ENCODE measurements at places on chromosomes 16 and 17.

DNA sequence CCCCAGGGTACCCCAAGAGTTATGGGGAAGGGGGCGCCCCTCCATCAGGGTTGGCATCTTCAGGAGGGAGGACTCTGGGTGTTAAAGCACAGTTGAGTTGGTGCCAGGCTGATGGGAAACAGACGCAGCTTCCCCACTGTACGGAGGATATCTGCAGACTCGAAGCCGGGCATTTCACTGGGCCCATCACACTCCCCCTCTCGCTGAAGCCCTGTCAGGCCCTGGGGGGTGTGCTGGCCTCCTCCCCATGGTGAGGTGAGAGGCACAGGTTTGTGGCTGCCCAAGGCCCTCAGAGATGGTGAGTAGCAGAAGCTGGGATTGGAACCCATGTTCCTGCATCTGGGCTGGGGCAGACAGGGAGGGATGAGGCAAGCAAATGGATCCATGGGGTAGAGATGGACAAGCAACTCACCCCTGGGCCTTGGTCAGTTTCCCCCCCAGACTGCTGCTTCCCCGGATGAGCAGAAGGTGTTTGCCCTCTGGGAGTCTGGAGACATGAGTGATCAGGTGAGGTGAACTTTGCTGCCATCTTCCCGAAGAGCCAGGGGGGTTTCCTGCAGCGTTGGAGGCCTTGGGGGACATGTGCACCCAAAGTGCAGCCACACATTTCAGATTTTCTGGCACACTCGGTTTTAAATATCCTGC is 31.0 kb downstream of the POLR3E start:
- DNase-seq: no peak

- no peak for DNase-seq
These were observed 7.5 kb upstream of the SMTNL2 start for GRCh38 chr17:4576729-4577322.

DNA sequence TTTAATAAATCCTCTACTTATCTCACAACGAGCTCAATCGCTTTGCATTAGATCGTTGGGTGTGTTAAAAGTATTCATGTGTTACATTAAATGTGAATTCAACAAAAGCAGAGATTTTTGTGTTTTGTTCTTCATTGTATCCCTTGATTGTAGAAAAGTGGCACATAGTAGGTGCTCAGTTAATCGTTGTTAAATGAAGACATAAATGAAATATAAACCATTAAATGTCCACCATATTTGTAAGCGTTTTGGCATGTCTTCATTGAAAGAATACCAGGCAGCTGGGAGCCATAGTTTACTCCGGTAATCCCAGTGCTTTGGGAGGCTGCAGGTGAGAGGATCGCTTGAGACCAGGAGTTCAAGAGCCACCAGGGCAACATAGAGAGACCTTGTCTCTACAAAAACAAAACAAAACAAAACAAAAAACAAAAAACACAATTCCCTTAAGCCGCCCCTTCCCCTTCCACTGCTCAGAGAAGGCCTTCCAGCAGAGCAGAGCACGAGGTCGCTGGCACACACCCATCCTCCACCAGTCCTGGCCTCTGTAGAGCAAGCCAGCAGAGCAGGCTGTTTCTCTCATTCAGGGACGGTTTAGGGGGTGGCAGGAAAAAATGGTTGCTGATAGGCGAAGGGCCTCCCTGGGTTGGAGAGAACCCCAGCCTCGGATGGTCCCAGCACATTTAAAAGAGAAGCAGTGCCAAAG is 673 bp upstream of the CHD9 start:
- DNase-seq: peak; percentile 11

- DNase-seq: no peak
These were observed 16.7 kb downstream of the DNAJC7 start for GRCh38 chr17:42000413-42001133.

DNA sequence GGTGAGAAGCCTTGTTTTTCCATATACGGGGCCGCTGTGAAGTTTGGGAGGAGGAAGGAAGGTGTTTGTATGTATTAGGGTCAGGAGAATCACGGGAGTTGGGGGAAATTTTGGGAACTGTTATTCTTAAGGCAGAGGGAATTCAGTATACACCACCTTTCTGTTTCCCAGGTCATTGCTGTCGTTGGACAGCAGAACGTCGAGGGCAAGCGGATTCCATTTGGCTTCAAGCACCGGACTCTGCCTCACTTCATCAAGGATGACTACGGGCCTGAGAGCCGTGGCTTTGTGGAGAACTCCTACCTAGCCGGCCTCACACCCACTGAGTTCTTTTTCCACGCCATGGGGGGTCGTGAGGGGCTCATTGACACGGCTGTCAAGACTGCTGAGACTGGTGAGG is 17.6 kb downstream of the POLR2A start:
- no peak for DNase-seq

DNA sequence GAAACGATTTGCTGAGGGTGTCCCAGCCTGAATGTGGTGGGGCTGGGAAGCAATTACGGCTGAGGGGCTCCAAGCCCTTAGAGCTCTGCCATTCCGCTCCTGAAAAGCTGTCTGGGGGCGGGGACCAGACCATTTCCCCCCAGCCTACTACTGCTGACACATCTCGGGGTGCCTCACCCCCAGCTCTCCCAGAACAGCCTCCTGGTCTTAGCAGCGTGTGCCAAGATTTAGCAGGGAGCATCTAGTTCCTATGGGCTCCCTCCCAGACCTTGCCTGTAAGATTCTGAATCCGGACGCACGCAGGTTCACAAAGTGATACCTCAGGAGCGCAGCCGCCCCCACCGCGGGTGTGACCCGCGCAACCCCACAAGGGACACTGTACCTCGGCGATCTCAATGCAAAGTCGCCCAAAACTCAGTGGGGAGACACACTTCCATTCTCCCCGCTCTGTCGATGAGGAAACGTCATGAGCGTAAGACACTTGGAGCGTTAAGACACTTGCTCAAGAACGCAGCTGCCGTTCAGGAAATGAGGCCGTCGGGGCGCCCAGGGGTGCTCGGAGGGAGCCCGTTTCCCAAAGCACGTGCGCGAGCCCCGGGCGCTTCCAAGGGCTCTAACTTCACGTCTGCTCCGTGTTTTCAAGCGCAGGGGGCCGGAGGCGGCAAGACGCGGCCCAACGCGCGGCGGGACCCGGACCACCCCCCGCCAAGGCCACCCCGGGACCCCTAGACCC is 629 bp downstream of the GEMIN4 start:
- peak; percentile 31 for DNase-seq

- no peak for DNase-seq
These were observed 227.6 kb downstream of the UTP18 start for GRCh38 chr17:51487947-51488346.

DNA sequence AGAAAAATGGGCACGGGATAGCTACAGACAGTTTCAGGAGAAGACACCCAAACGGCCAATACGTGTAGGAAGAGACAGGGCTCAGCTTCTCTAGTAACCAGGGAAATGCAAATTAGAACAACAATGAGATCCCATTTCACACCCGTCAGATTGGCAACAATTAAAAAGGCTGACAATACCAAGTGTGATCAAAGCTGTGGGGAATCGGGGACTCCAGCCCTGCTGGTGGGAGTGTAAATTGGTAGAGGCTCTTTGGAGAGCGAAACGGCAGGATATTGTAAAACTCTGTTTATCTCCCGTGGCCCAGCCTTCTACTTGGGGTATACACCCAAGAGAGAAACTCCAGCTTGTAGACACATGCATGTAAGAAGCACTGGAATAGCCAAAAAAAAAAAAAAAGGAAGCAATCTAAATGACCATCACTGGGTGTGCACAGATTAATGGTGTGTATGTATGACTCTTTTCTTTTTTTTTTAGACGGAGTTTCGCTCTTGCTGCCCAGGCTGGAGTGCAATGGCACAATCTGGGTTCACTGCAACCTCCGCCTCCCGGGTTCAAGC is 27.5 kb downstream of the MYBBP1A start:
- no peak for DNase-seq

DNA sequence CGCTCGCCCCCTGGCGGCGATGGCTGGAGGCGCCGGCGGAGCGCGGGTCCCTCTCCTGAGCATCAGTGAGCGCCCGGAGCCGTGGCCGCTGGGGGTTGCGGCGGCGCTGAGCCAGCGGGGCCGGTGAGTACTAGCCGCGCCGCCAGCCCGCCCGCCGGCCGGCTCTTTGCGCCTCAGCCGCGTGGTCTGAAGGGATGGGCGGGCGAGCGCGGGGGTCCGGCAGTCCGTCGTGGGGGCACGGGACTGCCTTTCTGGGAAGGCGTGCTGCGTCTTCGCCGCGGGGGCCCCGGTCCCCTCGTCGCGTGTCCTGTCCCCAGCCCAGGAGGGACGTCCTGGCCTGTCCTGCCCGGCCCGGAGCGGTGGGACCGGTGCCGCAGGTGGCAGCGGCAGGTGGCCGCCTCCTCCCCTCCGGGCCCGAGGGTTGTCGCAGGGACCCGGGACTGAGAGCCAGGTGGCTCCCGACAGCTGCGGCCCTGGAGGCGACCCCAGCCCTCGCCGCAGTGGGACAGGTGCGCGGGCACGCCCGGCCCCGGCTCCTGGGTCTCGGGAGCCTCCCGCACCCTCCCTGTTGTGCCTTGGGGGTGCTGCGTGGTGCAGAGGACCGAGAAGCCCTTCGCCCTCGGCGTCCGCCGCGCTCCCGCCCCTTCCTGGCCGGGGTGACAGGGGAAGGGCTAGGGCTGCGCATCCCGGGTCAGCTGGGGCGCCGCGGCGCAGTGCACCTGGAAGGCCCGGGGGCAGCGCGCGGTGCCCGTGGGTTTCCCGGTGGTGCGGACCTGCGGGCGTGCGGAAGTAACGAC is at the start of gene SPECC1:
Gene SPECC1 (plus strand): TSS at position 58 of the 797 bp plus-strand sequence. CDS start 87,293 bp downstream, outside the sequence.
- peak; percentile 60 for DNase-seq

- peak; percentile 73 for DNase-seq
These were observed 42.3 kb downstream of the HNF1B start for GRCh38 chr17:37702598-37702997.

- no peak for DNase-seq
These were observed 39.9 kb downstream of the SNX29 start for GRCh38 chr16:12016291-12016947.

DNA sequence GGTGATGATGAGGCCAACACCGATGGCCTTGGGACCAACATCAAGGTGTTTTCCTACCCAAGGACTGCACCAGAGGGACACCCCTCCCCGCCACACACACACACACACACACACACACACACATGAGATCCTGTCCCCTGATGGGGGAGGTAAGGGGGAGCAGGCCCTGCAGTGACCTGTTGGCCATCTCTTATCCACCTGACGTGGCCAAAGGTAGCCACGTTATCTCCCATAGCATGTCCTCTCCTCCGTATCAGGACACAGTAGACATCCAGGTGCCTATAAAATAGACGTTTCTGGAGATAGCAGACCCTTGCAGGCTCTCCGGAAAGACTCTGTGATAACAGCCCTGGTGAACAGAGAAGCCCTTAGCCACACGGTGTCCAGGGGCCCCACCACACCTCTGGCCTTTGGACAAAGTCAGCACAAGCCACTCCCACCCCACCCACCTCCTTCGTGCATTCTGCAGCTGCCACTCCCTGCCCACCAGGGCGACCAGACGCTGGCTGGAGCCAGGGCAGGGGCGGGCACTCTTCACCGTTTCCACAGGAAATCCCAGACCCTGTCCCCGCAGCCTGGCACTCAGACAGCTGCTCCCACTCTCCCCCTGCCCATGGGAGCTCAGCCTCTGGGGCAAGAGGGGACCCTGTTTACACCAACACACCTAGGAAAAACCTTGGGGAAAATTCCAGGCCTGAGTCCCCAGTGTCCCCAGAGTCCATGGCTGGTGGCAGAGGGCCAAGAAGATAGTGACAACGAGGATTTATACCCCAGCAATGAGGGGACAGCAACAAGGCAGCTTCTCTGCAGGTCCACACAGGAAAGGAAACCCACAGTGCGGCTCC is 15.4 kb upstream of the ENPP7 start:
- no peak for DNase-seq

- DNase-seq: no peak
These were observed 8.1 kb downstream of the COX6A2 start for GRCh38 chr16:31420037-31420436.

DNA sequence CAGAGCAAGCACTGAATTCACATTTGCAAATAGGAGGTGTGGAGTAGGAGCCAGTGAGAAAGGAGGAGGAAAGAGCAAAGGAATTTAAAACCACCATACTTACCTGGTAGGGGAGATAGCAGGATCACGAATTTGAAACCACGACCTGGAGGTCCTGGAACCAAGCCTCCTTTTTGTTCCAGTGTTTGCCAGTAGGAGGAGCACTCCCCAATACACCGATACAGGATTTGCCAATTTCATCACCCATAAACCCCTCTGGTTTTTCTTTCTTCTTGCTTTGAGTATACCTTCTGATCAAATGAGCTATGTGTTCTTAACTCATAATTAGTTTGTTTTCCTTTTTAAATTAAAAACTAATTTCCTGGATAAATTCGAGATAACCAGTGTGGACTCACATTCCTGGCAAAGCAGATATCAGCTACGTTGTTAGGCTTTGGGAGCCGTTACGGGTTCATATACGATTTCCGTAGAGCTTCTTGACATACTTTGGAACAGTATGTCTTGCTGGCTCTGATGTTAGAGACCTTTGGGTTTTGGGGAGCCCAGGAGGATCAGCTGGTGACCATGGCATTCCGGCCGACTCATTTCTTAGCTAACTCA is 22.7 kb downstream of the BCO1 start:
- no peak for DNase-seq

- peak; percentile 94 for DNase-seq
These were observed 366.3 kb upstream of the XYLT1 start for GRCh38 chr16:17836868-17837602.

- DNase-seq: no peak
These were observed 12.1 kb upstream of the CBFB start for GRCh38 chr16:67016681-67017420.

All from fibroblast of skin of scalp (primary cell).